ENCODE measurements at places on chromosomes 3 and 15.

- H3K36me3 ChIP-seq: no peaks in the 10 kb centered on the region
- no peaks in the 10 kb centered on the region for H3K4me1 ChIP-seq
- no peak overlapping the region for H3K4me3 ChIP-seq
- H3K27ac ChIP-seq: no peak overlapping the region
- no peaks in the 10 kb centered on the region for H3K27me3 ChIP-seq
- DNase-seq: no peak
These were observed 64.8 kb downstream of the BOC start for GRCh38 chr3:113275929-113276750.

- no peak overlapping the region for H3K4me3 ChIP-seq
- H3K27me3 ChIP-seq: no peaks in the 10 kb centered on the region
- no peaks in the 10 kb centered on the region for H3K36me3 ChIP-seq
- H3K4me1 ChIP-seq: no peaks in the 10 kb centered on the region
These were observed 101.5 kb upstream of the CBLB start for GRCh38 chr3:105970283-105970682.

GRCh38 chr15:100901296-100901695 is 17.9 kb upstream of the LRRK1 start:
- no peak for DNase-seq
- no peak overlapping the region for H3K4me3 ChIP-seq
- no peaks in the 10 kb centered on the region for H3K4me1 ChIP-seq
- H3K36me3 ChIP-seq: no peaks in the 10 kb centered on the region
- no peak overlapping the region for H3K27ac ChIP-seq
- no peaks in the 10 kb centered on the region for H3K27me3 ChIP-seq

DNA sequence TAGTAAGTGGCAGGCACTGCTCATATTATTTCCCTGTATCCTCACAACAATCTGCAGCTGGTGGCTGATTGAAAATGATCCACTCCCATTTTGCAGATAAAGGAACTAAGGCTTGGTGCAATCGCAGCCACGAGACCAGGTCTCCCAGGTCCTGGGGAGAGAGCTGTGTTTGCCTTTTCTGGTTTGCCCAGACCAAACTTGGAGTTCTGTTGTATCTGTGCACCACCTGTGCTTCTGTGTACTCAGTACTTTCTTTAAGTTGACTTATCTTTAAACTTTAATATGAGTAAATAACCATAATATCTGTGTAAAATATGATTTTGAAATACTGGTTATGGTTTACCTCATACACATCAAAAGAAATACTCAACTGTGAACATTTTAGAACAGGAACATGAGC is 625.7 kb upstream of the CFAP20DC start:
- H3K36me3 ChIP-seq: no peaks in the 10 kb centered on the region
- no peaks in the 10 kb centered on the region for H3K4me1 ChIP-seq
- DNase-seq: no peak
- no peaks in the 10 kb centered on the region for H3K27me3 ChIP-seq
- no peak overlapping the region for H3K27ac ChIP-seq

- no peak overlapping the region for H3K4me3 ChIP-seq
- H3K36me3 ChIP-seq: no peaks in the 10 kb centered on the region
- no peaks in the 10 kb centered on the region for H3K27me3 ChIP-seq
- no peaks in the 10 kb centered on the region for H3K4me1 ChIP-seq
These were observed 464.9 kb downstream of the TAFA4 start for GRCh38 chr3:68467465-68467864.

DNA sequence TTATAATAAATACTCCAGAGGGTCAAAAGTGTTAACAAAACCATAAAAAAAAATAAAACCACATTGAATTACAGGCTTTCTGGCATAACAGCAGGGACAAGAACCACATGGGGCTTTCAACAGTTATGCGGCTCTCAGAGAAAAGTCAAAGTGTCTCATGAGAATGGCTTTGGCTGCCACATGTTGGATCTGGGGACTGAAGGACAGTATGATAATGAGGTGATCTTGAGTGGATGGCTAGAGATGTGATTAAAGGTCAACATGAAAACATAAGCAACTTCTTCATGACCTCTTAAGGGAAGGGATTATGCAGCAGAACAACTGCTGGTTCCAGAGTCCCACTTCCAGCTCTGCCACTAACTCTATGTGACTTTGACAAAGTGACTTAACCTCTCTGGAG is 5.2 kb downstream of the RAB27A start:
- H3K36me3 ChIP-seq: no peaks in the 10 kb centered on the region
- no peaks in the 10 kb centered on the region for H3K27me3 ChIP-seq
- DNase-seq: no peak
- no peak overlapping the region for H3K27ac ChIP-seq
- peaks cover 71% of the 10 kb centered on the region for H3K4me1 ChIP-seq
- H3K4me3 ChIP-seq: no peak overlapping the region
